LNCaP clone FGC (cell line): ENCODE measurements at places on chromosomes 16 and 17.

DNA sequence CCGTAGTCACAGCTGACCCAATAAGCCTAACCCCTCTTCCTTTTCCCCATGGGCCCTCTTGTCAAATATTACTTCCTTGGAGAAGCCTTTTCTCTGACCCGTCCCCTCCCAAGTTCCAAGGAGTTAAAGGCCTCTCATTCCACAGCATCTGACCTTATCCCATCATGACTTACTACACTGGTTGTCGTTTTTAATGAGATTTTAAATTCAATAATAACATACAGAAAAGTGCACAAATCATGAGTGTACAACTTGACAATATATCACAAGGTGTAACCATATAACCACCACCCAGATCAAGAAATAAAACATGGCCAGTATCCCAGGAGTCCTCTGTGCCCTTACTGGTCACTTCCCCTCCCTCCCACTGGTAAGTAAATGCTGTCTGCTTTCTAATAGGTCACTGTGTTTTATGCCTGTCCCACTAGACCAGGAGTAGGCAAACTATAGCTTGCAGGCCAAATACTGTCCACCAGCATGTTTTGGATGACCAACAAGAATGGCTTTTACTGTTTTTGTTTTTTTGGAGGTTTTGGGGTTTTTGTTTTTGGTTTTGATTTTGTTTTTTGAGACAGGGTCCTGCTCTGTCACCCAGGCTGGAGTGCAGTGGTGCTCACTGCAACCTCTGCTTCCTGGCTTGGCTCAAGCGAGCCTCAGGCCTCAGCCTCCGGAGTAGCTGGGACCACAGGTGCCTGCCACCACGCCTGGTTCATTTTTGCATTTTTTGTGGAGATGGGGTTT is 1.2 kb upstream of the FDXR start:
- no peak for DNase-seq

GRCh38 chr17:73249700-73250099 is 12.0 kb downstream of the CPSF4L start:
- no peak for DNase-seq

DNA sequence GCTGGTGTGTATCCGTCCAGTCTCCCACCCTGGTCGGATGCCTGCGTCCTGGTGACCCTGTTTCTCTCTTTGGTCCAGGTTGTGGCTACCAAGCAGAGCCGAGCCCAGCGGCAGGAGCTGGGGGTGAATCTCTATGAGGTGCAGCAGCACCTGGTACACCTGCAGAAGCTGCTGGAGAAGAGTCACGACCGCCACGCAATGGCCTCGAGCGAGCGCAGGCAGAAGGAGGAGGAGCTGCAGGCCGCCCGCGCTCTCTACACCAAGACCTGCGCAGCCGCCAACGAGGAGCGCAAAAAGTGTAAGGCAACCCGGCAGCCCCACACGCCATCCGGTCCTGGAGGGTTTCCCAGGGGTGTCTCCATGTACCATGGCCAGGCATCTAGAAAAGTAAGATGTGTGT is 13.5 kb downstream of the CCDC40 start:
- DNase-seq = no peak

GRCh38 chr17:9487406-9487805 is 88.2 kb downstream of the STX8 start:
- DNase-seq = no peak
